ENCODE measurements at places on chromosomes 13 and 19. TPM values are rescaled to one million over a fixed set of nuclear protein-coding genes. Genes with fewer than 3 reads are reported as not detected.

Gene ZNF14
- 2.8 TPM for total RNA-seq

DNA sequence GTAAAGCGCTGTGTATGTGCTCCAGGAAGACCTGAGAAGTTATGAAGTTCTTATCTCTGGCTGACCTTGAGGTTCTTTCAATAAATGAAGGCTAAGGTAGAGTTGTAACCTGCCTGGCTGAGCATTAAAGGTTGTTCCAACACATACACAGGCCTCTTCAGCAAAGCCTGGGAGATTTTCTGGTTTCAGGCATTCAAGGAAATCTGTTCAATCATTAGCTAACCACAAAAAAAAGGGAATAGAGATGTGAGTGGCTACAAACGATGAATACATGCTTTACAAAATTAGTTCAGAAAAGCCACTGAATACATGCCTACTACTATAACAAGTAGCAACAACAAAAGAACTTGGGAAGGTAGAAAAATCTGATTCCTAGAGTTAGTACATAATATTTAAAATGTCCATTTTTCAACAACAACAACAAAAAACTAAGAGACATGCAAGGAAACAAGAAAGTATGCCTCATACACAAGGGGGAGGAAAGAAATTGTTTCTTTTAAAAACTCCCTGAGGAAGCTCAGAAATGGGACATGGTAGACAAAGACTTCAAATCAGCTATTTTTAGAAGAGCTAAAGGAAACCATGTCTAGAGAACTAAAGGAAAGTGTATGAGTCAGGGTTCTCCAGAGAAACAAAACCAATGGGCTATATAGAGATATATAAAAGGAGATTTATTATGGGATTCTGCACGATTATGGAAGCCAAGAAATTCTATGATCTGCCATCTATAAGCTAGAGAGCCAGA lies 191.5 kb upstream of the IPO5 start:
- peak; percentile 50 for DNase-seq

DNA sequence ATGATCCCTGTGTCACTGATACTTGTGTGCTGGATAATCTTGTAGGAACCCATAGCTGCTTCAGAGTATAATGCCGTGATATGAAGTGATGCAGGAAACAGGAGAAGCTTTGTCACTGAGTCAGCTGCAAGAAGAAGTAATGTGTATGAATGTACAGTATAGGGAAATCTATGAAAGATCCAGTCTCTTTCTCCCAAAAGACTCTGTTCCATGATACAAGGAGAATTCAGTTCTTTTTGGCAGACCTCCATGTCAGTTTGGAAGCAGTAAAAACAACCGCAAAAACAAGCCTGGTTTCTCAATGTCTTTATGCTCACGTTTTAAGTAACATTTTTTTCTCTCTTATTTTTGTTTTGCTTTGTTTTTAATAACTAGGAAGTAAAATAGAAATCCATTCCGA lies 33.9 kb downstream of the PCDH17 start:
- DNase-seq: no peak

- no peak for DNase-seq
These were observed 2.9 kb upstream of the FTL start for GRCh38 chr19:48962029-48962848.

DNA sequence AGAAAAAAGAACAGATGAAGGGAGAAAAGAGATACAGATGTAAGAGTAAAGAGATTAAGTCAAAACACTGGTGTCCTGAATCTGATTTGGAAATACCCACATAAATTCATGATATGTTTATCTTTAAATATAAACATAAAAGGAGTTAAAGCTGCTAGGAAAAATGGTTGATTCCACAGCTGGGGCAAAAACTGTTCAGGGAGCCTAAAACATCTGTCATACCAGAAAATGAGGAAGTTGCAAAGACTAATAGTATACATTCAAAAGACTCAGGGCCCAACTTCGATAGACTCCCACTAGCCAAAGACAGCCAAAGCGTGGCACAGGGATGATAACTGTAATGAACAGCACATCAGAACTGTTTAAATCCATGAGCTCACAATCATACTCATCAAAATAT lies 62.0 kb downstream of the ABCC4 start:
- no peak for DNase-seq

Gene EMP3
- total RNA-seq: 3.3 TPM

GRCh38 chr13:30300596-30300995 lies 6.8 kb downstream of the KATNAL1 start:
- DNase-seq: no peak
